ENCODE measurements at places on chromosomes 4 and X.

GRCh38 chr4:168766604-168767316 is 243.3 kb downstream of the CBR4 start:
- DNase-seq, result no peak

DNA sequence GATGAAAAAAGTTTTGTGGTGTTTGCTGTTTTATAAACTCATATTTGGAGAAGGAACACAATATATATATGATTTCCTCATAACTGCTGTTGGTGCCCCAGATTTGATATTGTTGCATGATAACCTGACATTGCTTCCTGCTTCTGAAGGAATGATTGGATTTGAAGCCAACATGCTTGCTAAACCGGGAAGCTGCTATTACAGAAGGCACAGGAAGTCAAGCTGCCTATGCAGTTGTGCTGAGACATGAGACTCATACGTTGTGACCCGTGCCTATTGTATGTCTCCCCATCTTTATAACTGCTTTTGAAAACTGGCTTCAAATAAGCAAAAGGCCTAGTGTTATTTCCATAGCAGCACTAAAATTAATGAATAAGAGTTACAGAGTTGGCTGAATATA is 32.9 kb downstream of the GAB1 start:
- DNase-seq, result no peak

GRCh38 chr4:823761-824460 is 2.0 kb downstream of the CPLX1 start:
- no peak for DNase-seq

GRCh38 chr4:23485801-23486200 is 404.0 kb downstream of the PPARGC1A start:
- no peak for DNase-seq

- no peak for DNase-seq
Observed at GRCh38 chr4:139768366-139768765, 102.7 kb downstream of the MGST2 start.

DNA sequence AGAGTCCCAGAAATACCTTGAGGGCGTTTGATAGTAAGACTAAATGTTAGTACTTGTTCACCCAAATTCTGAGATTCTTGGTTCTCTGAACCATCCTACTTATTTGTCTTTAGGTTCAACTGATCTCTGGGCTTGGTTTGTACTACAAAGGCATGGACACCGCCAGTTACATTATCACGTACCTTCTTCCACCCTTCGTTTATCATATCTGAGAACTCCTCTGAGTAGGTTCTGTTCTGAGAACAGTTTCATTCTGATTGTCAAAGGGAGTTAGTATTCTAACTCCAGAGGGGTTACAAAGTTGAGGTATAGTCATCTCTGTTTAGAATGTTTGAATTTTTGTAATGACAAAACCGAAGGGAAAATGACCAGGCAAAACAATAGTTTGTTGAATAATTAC is 19.3 kb downstream of the ZFX start:
- no peak for DNase-seq

- DNase-seq, result no peak
Observed at GRCh38 chr4:1883583-1883982, 12.4 kb downstream of the NSD2 start.

DNA sequence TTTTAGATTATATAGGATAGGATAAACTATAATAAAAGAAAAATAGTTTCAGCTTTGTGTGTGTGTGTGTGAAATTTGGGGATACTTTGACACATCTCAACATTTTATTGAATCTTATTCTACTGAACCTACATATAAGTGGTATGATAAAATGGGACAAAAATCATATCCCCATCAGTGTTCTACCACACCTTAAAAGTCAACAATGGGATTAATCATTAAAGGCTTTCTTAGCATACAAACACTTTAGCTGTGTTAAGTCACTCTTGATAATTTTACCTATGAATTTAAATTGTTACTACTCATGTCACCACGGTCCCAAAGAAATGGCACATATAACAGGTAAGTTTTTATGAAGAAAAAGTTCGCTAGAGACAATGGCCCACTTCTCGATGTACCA is 37.7 kb upstream of the LRBA start:
- DNase-seq, result no peak

GRCh38 chrX:865422-865821 is 234.8 kb downstream of the SHOX start:
- DNase-seq, result no peak

DNA sequence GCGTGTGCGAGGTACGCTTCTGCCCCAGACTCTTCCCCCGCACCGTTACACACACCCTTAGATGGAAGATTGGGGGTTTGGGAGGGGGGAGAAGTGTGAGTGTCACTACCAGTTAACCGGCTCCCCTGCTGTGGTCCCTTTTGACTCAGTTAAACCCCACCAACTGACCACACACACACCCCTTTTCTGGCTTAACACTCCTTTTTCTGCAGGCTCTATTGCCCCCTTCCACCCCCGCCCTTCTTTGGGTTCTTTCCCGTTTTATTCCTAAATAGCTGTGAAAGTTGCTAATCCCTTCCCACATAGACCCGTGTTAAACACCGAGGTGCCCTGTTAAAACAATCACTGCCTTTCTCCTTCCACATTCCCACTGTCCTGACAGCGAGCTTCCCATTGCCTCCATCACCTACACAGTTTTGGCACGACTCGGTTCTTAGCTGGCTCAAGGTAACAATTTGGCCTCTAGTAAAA is 3.7 kb upstream of the NR3C2 start:
- DNase-seq, result no peak

GRCh38 chrX:124289443-124289842 is 43.0 kb upstream of the TEX13D start:
- DNase-seq, result no peak

GRCh38 chrX:130330706-130331105 is 9.0 kb upstream of the SLC25A14 start:
- DNase-seq, result no peak

GRCh38 chr4:173909294-173909693 is 374.2 kb downstream of the FBXO8 start:
- no peak for DNase-seq

GRCh38 chrX:132636080-132636479 is 147.2 kb upstream of the MBNL3 start:
- no peak for DNase-seq

GRCh38 chr4:833731-834367 is 7.9 kb upstream of the CPLX1 start:
- DNase-seq, result no peak

DNA sequence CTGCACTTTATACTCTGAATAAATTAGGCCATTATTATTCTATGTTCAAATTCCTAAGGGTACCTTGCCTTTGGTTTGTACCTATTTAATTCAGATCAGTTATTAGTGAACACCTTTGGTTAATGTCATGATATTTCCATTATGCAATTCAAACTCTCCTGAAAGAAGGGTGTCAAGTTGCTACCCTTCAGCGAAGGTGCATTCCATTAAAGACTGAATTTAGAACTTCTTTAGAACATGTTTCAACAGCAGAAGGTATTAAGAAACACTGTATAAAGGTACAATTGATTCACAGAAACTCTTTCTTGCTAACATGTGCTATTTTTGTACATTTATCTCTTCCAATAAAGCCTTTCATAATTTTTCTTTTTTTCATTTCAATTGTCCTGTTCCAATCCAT is 1545.4 kb upstream of the PCDH10 start:
- no peak for DNase-seq
